Heart left ventricle (tissue), 16 donors: ENCODE measurements at places on chromosomes 11 and 22. TPM values are rescaled to one million over a fixed set of nuclear protein-coding genes. Genes with fewer than 3 reads are reported as not detected.

GRCh38 chr11:75918331-75918730 is 103.3 kb downstream of the UVRAG start:
- no peak for DNase-seq
- H3K36me3 ChIP-seq, result peaks cover 10% of the 10 kb centered on the region
- no peak overlapping the region for H3K27ac ChIP-seq
- H3K4me3 ChIP-seq, result no peak overlapping the region
- H3K4me1 ChIP-seq, result peaks cover 8% of the 10 kb centered on the region

DNA sequence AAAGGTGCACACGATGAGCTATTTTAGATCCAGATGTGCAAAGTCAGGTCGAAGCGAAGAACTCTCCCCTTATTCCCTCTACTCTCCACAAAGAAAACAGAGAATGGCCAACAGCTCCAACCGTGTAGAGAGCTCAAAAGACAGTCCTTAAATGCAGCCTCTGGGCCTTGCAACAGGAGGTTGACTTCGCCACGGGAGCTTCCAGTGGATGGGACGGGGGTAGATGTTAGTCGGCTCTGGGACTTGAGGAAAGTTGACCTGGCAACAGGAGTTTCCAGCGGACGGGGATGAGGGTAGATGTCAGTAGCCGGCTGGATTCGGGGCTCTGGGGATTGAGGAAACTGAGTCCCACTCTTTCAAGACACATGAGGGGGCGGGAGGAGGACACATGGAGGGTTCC is 450.4 kb downstream of the BRD1 start:
- H3K27me3 ChIP-seq, result peaks cover 8% of the 10 kb centered on the region
- DNase-seq, result no peak
- no peaks in the 10 kb centered on the region for H3K36me3 ChIP-seq

GRCh38 chr11:101051677-101052076 is 77.9 kb downstream of the PGR start:
- no peak overlapping the region for H3K27ac ChIP-seq
- H3K4me3 ChIP-seq, result no peak overlapping the region
- no peaks in the 10 kb centered on the region for H3K4me1 ChIP-seq
- no peak for DNase-seq

- H3K27me3 ChIP-seq, result no peaks in the 10 kb centered on the region
- H3K36me3 ChIP-seq, result no peaks in the 10 kb centered on the region
- no peak for DNase-seq
- H3K4me3 ChIP-seq, result no peak overlapping the region
Measured at GRCh38 chr11:32312865-32313403, 122.4 kb downstream of the WT1 start.

- peaks cover 8% of the 10 kb centered on the region for H3K4me1 ChIP-seq
- DNase-seq, result no peak
- no peaks in the 10 kb centered on the region for H3K36me3 ChIP-seq
- H3K27ac ChIP-seq, result no peak overlapping the region
- H3K4me3 ChIP-seq, result no peak overlapping the region
- H3K27me3 ChIP-seq, result no peaks in the 10 kb centered on the region
Measured at GRCh38 chr11:133716602-133717001, 128.7 kb downstream of the SPATA19 start.

DNA sequence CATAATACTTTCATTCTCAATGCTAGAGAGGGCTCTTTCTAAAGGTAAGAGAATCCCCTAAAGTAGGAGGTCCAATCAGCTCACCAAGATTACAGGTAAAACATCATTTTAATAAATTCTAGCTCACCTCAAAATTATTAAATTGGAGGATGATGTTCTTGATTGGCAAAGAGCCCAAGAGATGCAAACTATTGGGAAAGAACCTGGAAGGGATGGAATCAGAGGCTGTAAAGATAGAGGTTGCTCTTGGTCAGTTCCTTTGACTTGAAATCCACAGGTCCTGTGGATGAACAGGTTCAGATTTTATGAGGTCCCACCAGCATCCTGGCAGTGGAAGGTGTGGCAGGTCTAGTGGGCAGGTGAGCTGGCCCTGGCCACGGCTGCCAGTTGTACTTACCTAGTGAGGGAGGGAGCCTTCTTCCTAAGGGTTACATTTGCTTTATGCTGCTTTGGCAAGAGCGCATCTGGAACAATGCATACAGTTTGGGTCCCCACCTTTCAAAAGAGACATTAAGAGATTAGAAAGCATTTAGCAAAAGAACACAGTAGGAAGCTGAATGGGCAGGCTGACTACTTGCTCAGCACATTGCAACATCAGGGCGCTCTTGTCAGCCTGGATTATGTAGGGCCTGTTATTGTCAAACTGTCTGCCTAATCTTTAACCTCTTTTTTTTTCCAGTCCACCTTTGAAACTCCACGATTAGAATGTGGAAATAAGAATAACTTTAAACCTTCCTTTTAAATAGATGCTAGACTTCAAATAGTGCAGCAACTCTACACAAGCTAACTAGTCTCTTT is 97.0 kb downstream of the RDX start:
- H3K27ac ChIP-seq, result no peak overlapping the region
- no peaks in the 10 kb centered on the region for H3K27me3 ChIP-seq
- DNase-seq, result no peak
- H3K4me1 ChIP-seq, result no peaks in the 10 kb centered on the region

DNA sequence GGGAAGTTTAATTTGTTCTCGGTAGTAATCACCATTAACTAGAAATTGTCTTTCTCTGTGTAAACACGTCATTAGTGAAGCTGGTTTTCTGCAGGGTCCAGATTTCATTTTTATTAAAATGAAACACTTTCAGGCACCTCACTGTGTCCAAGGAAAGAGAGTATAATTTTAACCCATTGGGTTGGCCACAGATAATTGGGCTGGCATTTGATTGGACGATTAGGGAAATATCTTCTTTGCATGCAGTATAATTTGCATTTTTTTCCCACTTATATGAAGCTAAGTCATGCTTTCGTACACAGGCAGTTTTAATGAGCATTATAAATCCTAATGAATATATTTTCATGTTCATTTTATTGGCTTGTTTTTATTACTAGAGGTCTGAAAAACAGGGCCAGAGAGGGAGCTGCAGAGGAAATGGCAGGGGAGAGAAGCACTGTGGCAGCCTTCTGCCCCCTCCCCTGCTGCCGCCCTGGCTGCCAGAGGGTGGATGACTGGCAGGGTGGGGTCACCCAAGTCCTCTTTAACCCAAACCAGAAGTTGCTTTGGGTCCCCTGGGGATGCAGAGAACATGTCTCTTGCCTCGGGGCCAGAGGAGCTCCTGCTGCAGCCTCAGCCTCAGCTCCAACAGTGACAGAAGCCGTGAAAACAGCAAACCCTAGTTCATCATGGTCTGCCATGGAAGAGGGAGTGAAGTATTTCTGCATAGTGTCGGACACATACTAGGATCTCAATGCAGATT is 93.9 kb downstream of the PKNOX2 start:
- H3K36me3 ChIP-seq, result no peaks in the 10 kb centered on the region
- H3K4me3 ChIP-seq, result no peak overlapping the region
- DNase-seq, result no peak
- H3K4me1 ChIP-seq, result peaks cover 9% of the 10 kb centered on the region
- no peak overlapping the region for H3K27ac ChIP-seq

- H3K27me3 ChIP-seq, result no peaks in the 10 kb centered on the region
- H3K4me1 ChIP-seq, result peaks cover 33% of the 10 kb centered on the region
- H3K4me3 ChIP-seq, result no peak overlapping the region
- H3K27ac ChIP-seq, result peak overlapping the region; percentile 6
- no peaks in the 10 kb centered on the region for H3K36me3 ChIP-seq
- DNase-seq, result no peak
Measured at GRCh38 chr11:114057605-114058004, 1.9 kb upstream of the ZBTB16 start.

LAYN gene
- 2.7 TPM for total RNA-seq

LIF gene
- 0.40 TPM for total RNA-seq

EXT2 gene
- 31.9 TPM for total RNA-seq

TMEM132A gene
- total RNA-seq, result 10.2 TPM
